Midbrain (tissue), 1 donor: ENCODE measurements at places on chromosomes 5 and 9.

DNA sequence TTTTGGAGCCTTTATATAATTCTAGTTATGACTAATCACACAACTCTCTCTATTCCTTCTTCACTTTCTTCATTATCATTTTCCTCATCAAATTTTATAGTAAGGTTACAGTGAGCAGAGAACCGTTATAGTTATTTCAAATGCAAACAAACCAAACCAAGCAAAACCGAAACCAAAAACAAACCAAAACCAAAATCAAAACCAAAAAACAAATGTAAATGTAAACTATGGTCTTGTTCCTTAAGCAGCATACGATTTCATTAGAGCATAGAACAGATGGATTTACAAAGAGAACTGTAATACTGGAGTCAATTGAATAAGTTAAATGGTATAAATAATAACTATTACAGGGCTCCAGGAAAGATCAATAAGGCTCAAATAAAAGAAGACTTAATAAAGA lies 447.1 kb downstream of the LRRC70 start:
- DNase-seq: no peak

DNA sequence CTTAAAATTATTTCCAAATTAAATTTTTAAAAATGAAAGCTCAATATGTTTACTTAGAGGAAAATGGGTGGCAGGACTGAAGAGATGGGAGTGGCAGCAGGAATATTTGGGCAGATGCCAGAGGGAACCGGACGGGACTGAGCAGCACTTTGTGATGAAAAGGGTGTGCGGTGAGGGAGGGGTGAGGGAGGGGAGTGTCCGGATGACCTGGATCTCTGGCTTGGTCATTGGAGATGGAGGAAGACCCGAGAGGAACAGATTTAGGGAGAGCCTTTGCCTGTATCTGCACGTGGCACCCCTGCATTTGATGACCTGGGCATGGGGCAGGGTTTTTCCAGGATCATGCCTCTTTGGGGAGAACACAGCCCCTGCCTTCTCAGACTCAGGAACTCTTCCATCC lies 201.1 kb upstream of the MVB12B start:
- DNase-seq: no peak

DNA sequence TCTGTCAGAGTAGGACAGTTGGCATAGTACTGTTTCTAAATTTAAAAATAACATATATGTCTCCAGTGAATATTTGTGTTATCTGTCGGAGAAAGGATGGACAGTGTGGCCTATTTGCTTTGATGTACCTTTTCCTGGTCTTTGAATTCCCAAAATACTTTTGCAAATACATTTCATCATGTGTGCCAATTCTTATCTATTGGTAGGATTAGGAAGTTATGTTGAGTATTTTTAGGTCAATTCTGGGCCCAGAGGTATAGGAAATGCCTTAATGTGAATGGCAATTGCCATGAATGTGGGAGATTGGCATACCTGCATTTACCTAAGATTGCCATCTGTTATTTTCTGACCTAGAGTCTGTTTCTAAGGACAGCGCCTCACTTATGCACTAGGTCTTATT lies 5.8 kb downstream of the FOCAD start:
- no peak for DNase-seq

GRCh38 chr5:64646169-64646568 lies 44.1 kb upstream of the SHISAL2B start:
- no peak for DNase-seq

GRCh38 chr9:131253891-131254491 lies 22.3 kb downstream of the FAM78A start:
- DNase-seq: peak; percentile 33

DNA sequence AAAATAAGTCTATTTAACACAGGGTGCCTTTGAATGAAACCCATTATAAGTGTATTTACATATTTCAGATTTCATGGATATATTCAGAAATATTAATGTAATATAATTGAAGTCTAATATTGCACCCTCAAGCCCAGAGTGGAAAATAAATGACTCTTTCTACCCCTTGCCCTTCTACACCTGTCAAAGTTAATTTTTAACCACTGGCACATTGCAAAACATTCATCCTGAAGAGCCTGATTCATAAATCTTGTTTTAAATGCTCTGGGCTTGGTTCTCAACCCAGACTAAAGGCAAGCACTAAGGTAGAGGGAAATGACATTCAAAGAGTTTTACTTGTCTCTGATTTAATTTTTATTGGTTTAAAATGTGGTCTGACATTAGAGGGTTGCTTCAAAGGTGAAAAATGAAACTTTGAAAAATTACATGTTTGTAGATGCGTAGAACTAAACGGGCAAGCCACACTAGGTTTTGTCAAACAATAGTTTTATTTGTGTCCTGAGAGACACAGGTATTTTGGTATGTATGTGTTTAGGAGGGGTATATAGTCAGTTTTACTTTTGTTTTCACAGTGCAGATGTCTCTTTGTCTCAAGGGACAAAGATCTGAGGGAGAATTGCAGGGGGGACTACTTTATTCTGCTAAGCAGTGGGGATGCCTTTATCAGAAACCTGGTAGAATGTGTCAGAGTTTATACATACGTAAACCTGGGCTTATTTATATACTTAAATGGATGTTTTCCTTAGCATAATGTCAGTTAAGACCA lies 69.7 kb downstream of the PIK3R1 start:
- DNase-seq: no peak

GRCh38 chr5:18745042-18745987 lies 1111.1 kb downstream of the TAF11L14 start:
- no peak for DNase-seq

DNA sequence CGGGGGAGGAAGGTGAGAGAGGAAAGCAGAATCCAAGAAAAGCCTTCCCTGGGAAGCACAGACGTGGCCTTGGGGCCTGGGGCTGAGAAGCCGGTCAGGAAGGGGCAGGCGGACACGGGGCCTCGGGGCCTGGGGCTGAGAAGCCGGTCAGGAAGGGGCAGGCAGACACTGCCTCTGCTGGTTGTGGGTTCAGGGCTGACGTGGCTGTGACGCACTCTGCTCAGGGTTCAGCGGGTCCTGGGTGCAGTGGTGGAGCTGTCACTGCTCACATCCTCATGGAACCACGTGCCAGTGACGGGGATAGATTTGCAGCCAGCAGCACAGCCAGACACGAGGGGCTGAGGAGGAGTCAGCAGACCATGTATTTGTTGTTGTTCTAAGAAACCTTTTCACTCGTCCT lies 12.8 kb downstream of the PAEP start:
- DNase-seq: no peak

- no peak for DNase-seq
These were observed at the start of gene GOLGA2 for GRCh38 chr9:128275198-128276007. Gene GOLGA2, minus strand, starts transcription at chr9:128276007. Its CDS starts 31 bp downstream, at chr9:128275976.

DNA sequence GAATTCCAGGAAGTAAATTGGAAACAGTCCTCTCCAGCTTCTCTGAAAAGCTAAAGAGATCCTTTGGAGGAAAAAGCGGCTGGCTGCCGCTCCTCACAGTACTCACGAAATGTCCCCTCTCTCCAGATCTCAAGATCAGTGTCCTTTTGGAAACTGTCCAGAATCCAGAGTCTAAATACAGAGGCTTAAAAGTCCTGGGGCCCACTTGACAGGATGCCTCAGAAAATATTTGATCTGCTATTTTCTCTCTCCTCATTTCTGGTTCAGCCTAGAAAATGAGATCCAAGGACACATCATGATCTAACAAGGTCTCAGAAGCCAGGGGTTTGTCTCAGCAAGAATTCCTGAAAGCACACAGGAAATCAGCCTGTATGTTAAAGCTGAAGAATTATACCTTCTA lies 7.2 kb downstream of the C1QTNF2 start:
- peak; percentile 20 for DNase-seq

DNA sequence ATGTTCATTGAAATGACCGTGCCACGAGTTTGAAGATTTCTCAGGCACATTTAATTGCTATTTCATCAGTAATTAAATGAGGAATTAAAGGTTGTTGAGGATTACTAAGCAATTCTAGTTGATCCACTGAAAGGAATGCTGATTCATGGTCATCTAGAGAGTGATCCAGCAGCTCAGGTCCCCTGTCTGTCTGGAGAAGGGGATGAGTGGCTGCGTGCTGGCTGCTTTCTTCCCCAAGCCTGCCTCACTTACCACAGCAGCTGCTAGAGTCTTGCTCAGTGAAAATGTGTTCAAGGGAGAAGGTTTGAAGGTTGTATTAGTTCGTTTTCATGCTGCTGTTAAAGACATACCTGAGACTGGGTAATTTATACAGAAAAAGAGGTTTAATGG lies 7.8 kb upstream of the TGFBI start:
- no peak for DNase-seq

DNA sequence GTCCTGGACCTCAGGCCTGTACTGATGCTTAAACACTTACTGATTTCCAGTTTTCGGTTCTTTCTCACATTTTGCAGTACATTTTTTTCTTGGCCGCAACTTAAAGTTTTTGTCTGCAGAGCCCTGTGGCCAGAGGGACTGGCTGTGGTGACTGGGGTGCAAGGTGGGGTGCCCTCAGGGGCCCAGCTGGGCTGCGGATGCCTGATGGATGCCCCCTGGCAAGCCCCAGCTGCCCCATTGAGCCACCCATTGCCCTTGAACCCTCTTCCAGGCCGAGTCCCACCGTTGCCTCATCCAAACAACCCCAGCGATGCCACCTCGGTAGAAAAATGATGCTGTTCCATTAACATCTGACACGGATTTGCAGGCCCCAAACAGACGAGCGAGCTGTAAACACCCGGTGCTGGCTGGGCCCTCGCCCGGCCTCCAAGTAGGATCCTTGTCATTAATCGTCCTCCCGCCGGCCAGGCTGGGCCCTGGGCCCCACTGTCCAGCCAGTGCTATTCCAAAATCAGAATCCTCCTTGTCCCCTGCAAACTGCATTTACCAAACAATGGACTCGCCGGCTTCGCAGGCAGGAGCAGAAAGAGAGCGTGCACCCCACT lies 107.9 kb downstream of the PHF2 start:
- DNase-seq: no peak

DNA sequence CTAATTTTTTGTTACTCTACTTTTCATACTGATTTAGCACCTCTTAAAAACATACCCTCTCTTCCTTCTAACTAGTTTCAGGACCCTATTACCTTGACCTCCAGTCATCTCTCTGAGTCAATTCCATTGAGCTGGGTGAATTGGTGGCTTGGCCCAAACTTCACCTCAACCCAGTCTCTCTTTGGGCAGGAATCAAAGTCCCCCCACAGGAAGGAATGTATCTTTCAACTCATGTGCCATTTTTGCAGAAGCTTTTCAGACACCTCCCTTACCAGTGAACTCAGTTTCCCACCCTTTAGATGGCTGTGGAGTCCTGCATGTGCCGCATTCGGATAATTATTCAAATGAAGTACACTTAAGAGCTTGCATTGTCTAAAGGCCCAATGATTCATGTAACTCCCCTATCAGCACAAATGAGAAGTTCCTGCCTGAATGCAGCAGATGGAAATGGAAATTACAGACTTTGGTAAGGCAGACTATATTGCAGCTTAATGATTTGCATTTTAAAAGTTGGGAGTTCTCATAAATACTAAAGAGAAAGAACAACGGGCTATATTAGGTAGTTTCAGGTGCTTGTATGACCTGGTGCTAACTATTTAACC lies 693.5 kb downstream of the PTPRD start:
- DNase-seq: no peak

DNA sequence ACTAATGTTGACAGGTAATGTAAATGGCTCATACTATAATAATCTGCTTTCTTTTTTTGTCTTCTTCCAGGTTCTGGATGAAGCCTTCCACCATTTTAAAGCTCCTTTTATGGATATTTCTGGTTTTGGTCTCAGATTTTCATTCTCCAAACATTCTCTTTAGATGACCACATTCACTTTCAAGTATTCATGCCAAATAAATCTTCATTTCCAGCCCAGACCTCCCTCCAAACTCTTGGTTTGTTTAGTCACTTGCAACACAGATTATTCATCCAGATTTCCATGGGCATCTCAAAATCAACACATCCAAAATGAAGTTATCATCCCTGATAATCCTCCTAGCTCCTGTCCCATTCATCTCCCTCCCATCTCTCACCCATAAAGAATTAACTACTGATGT lies 40.3 kb upstream of the SVEP1 start:
- no peak for DNase-seq

DNA sequence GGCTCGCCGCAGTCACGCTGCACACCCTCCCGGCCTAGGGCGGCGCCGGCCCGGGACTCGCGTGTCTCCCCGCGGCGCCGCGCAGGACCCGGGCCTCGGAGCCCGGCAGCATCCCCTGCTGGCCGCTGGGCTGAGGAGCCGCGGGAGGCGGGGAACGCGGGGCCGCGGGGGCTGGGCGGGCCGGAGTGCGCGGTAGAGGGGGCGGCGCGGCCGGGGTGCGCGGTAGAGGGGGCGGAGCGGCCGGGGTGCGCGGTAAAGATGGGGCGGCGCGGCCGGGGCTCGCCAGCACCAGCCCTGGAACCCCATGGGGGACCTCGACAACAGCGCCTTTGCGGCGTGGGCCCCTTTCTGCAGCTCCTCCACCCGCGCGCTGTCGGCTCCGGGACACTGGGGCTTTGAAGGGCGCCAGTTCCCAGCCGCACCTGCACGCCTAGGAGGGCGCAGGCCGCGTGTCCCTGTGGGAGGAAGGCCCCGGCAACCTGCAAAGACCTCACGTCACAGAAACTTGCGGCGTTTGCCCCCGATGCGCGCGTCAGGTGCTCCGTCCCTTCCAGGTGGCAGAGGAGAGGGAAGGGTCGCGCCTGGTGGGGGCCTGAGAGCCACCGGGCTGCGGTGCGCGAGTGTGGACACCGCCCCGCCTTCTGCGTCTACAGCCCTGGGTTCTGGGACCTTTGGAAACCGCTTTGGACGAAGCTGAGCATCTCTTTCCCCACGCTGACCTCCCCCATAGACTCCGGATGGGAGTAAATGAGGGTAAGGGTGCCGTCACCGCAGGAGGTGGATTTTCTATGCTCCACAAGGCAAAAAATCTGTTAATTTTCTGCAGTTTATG lies 49.6 kb downstream of the NSUN2 start:
- DNase-seq: peak; percentile 6

DNA sequence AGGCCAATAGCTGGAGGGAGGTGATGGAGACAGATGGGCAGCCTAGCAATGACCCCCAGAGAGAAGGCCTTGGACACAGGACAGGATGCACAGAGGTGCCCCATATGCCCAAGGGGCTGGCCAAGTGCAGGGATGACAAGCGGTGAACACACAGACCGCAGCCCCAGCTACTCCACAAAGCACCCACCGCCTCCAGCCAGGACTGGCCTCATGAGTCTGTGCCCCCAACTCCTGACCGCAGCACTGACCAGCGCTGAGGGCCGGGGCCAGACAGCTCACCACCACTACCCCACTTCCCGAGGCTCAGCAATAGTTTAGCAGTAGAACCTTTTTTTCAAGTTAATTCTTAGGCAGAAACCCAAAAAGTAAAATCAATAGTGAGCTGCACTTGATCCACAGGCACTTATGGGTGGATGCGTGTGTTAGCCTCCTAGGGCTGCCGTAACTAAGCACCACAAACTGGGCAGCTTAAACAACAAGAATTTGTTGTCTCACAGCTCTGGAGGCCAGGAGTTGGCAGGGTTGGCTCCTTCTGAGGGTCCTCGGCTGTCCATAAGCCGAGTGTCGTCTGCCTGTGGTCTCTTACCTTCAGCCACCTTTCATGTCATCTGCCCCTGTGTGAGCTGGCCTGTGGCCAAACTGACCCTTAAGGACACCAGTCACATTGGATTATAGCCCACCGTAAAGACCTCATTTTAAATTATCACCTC lies 14.1 kb downstream of the ROR2 start:
- DNase-seq: no peak

GRCh38 chr5:67672636-67673035 lies 476.0 kb upstream of the CD180 start:
- DNase-seq: no peak
